ENCODE measurements at places on chromosomes 5 and 9. TPM values are rescaled to one million over a fixed set of nuclear protein-coding genes. Genes with fewer than 3 reads are reported as not detected.

DNA sequence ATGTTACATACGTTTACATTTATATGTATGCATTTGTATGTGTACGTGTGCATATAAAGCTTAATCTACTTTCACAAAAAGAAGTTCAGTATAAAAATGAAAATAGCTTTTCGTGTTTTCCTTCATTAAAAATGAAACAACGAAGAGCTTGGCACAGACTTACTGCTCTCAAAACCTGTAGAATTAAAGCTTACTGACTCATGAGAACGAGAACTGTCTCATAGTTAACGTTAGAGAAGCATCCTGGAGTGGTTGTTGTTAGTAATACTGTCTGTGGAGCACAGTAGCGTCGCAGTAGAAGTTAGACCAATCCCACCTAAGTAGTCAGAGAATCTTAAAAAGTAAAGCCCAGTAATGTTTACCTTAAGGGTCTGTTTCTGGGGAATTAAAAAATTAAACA is 1.3 kb downstream of the MAT2B start:
- no peak for DNase-seq

- DNase-seq = peak; percentile 68
These were observed 6.5 kb upstream of the RICTOR start for GRCh38 chr5:39080597-39081204.

GRCh38 chr9:106879439-106879882 is 16.5 kb downstream of the ZNF462 start:
- DNase-seq = no peak

- peak; percentile 63 for DNase-seq
These were observed 7.3 kb upstream of the FOXB2 start for GRCh38 chr9:77011973-77012821.

DNA sequence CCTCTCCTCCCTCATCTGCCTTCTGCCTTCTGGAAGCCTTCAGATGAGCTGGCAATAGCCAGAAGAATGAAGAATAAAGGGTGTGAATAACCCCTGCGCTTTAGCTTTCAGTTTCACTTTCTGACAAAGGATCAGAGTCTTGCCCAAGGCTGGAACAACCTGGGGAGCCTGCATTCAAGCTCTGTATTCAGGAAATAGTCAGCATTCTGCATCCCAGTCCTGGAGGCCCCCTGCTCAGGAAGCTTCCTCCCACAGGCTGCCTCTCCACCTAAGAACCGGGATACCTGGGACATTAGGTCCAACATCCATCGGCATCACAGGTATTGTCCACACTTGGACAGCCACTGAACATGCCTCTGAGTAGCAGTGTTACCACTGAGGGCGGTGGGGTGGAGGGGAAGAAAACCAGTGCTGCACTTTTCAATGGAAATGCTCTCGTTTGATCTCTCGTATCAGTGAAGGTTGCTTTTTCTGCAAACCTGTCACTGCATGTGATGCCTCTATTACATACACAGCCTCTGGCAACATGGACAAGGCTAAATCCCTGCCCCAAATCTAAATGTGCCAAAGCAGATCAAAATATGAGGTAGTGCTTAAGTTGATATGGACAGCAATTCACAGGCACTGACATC is 39.8 kb upstream of the ACO1 start:
- DNase-seq = peak; percentile 31

DNA sequence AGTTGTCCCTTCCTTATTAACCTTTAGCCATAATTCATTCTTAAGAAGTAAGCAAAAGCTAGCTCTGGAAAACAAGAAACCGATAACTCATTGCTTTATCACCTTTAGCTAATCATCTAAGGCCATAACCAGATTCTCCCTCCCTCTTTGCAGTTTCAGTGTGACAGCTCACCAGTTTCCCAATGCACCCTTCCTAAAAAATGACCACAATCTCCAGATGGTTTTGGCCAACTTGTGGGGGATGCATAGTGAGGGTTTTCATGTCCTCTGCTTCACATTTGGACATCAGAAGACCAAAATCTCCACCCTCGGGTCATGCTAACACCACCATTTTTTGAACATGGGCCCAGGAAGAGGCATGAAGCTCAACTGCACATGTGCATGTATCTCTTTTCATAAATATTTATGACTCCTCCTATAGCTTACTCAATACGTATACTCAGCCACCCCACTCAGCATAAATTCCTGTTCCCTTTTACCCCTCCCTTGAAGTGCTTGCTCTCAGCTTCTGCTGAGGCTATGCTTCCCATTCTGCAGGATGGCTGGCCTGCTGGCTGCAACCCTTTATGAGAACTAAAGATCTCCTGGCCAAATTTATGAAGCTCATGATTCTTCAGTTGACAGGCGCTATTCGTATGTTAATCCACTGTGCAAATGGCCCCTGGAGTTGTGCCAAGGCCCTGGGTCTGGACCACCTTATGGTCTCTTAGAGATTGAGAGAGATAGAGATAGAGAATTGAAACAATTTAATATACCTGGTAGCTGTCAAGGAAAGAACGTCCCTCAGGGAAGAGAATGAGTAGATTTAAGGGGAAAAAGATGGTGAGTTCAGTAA is 14.8 kb downstream of the PPP3R2 start:
- no peak for DNase-seq

GRCh38 chr5:107169867-107170266 is 500.9 kb downstream of the EFNA5 start:
- no peak for DNase-seq

DNA sequence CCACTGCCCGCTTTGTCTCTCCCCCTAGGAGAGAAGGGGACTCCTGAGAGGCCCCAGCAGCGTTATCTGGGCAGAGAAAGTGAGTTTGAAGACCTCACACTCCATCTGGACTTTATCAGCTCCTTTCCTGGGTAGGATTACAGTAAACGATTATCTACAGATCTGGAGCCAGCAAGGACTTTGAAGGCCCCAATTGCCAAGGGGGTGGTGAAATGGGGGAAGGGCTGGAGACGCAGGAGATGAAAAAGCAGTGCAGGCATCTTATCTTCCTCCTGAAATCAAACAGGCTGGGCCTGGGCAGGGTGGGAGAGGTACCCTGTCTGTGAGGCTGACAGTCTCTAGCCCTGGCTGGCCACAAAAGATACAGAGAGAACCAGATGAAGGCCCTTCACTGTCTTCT is 105.8 kb upstream of the MSX2 start:
- DNase-seq = no peak

DNA sequence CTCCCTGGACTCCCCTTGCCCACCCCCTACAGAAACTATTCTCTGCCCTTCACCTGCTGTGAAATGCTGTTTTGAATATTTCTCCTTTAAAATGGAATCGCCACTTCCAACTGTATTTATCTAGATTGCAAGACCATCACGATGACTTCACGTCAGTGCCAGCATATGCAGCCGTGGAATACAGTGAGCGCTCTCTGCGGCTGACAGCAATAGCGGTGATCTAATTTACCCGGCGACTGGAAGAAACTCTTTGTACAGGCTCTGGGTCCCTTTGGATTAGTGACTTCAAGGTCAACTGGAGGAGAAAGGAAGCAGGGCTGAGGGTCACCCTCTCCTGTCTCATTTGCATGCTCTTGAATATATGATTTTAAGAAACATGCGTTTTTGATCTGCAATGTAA is 192.0 kb downstream of the IRX1 start:
- DNase-seq = no peak

DNA sequence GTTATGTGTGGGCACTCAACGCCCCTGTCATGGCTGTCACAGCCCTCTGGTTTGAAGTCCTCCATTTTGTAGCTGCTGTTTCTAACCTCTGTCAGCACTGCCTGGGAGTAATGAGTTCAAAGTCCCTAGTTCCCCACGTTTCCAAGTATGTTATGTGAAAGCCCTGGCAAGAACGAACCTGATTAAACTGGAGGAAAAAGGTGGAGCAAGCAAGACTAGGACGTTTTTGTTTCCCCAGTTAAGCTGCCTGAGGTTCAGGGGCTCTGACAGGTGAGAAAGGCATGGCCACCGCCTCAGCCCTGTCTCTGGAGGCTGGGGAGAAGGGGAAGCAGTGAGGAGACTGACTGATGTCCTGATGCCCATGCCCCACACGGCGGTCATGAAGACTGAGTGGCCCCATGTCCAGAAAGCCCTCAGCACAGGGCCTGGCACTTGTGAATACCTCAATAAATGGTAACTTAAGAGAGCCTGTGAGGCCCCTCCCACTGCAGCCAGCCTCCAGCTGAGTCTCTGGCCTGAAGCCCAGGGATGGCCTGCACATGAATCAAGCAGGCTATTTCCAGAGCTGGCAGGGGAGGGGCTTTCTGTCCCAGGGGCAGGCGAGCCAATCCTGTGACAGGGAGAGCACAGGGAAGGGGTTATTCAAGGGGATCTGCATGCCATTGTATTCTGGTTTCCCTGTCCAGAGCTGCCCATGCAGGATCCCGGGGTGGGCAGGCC is 61.8 kb downstream of the PFDN1 start:
- DNase-seq = no peak

DNA sequence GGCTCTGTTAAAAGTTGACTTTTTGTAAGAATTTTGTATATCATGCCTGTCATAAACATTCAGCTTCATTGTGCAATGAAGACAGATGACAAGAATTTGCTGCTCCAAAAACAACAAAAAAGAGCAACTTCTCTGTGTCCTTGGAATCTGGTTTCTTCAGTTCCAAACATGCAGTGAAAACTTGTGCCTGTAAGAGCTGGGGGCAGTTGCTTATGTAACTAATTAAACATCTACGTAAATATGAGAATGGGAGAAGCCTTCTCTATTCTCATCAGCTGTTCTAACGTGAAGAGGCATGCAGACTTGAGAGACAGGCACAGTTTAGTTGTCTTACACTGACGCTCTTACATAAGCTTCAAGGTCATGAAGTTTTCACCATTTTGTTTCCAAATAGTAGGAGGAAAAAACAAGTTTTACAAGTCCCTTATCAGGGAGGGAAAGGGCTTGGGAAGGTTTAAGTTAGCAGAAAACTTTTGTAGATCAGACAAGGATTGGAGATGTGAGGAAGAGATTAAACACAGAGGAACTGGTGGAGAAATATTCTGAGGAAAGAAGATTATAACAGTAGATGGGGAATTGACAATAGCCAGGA is 170.4 kb downstream of the RFK start:
- no peak for DNase-seq

- DNase-seq = no peak
These were observed 155.9 kb upstream of the ATP10B start for GRCh38 chr5:161007879-161008278.

- DNase-seq = no peak
These were observed 79.3 kb upstream of the CCDC152 start for GRCh38 chr5:42677156-42677842.

DNA sequence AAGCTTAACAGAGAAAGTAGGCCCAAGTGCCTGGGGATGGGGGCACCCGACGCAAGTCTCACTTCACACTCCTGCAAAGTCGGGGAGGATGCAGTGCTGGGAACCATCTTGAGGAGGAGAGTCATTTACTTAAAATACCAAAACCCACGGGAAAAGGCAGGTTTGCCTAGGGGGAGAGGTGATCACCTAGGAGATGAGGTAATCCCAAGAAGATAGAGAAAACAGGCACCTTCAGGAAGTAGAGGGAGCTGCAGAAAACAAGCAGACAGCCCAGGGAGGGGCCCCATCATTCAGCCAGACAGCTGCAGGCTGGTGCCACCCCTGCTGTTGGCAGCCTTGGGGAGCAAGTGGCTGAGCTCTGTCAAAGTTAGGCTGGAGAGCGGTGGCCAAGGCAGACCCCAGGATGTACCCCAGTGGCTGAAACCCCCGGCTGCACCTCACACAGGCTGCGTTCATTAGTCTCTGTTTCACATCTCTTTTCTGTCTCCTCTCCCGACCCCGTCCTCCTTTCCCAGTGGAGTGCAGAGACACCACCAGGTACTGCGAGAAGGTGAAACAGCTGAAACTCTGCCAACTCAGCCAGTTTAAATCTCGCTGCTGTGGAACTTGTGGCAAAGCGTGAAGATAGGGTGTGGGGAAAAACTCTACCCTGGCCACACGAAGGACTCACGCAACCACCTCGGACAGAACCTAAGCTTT is 124.9 kb downstream of the SAXO1 start:
- DNase-seq = no peak

TLR4 gene
- 0.07 TPM for total RNA-seq

S100Z gene
- total RNA-seq = 1.7 TPM

COL5A1 gene
- 1.7 TPM for total RNA-seq

GPR151 gene
- not detected for total RNA-seq

TMEM252 gene
- total RNA-seq = not detected

FOXD4L4 gene
- total RNA-seq = not detected

DOCK8 gene
- total RNA-seq = 219 TPM
